ENCODE measurements at places on chromosomes 2 and 18.

GRCh38 chr2:198411936-198412335 is 607.5 kb downstream of the PLCL1 start:
- DNase-seq, result no peak

DNA sequence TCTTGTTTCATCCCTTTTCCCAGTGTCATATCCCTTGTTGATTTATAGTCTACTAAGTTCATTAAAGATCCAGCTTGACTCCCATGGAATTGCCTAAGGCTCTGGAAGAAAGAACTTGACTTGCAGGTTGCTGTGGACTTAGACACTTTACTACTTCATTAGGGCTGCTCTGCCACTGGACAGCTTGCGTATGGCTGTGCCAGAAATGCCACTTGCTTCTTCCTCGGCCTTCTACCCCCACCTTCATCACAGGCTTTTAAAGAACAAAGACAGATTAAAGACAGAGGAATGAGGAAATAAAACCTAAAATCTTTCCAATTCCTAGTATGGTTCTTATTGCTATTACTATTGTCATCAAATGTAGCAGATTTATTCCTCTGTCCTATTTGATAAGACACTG is 591.7 kb downstream of the BCL11A start:
- DNase-seq, result no peak

DNA sequence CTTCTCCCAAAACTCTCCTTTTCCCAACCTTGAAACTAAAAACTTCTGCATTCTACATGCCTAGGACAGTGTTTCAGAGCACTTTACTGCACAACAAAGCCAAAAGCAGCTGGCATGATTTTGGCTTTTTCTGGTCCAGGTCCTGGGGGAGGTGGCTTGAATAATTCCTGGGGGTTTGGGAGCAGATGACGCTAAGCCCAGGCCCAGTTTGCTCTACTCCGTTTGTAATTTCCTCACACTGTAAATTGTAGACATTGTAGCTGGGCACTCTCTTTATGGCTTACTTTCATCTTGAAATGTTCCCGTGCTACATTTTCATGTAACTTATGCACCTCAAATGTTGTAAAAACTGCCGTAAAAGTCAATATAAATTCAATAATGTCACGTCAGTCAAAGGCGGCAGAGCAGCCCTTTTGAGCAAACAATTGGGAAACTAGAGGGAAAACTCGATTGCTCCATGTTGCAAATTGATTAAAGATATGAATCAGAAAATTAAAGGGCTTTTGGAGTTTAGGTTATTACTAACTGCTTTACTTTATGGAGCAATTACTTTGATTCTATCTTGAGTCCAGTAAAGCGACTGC is 373.2 kb upstream of the SLC14A2 start:
- no peak for DNase-seq

GRCh38 chr2:46486436-46486835 is 7.1 kb downstream of the TMEM247 start:
- no peak for DNase-seq

GRCh38 chr2:197606180-197606579 is 69.2 kb downstream of the RFTN2 start:
- DNase-seq, result no peak

GRCh38 chr18:62730941-62731340 is 15.6 kb downstream of the PHLPP1 start:
- DNase-seq, result no peak

- no peak for DNase-seq
Observed at GRCh38 chr18:76667603-76668002, 154.8 kb upstream of the ZNF236 start.

- DNase-seq, result no peak
Observed at GRCh38 chr18:35511833-35512232, 14.1 kb upstream of the INO80C start.

- DNase-seq, result no peak
Observed at GRCh38 chr2:29295845-29296244, 180.6 kb downstream of the CLIP4 start.

- no peak for DNase-seq
Observed at GRCh38 chr2:5826979-5827655, 134.9 kb downstream of the SOX11 start.

GRCh38 chr2:228700638-228701037 is 519.2 kb upstream of the SPHKAP start:
- no peak for DNase-seq

- DNase-seq, result no peak
Observed at GRCh38 chr2:15809404-15809803, 130.9 kb upstream of the MYCN start.

- no peak for DNase-seq
Observed at GRCh38 chr2:220001751-220002150, 374.3 kb downstream of the SLC4A3 start.

GRCh38 chr2:48251437-48252148 is 278.4 kb upstream of the STON1 start:
- no peak for DNase-seq

DNA sequence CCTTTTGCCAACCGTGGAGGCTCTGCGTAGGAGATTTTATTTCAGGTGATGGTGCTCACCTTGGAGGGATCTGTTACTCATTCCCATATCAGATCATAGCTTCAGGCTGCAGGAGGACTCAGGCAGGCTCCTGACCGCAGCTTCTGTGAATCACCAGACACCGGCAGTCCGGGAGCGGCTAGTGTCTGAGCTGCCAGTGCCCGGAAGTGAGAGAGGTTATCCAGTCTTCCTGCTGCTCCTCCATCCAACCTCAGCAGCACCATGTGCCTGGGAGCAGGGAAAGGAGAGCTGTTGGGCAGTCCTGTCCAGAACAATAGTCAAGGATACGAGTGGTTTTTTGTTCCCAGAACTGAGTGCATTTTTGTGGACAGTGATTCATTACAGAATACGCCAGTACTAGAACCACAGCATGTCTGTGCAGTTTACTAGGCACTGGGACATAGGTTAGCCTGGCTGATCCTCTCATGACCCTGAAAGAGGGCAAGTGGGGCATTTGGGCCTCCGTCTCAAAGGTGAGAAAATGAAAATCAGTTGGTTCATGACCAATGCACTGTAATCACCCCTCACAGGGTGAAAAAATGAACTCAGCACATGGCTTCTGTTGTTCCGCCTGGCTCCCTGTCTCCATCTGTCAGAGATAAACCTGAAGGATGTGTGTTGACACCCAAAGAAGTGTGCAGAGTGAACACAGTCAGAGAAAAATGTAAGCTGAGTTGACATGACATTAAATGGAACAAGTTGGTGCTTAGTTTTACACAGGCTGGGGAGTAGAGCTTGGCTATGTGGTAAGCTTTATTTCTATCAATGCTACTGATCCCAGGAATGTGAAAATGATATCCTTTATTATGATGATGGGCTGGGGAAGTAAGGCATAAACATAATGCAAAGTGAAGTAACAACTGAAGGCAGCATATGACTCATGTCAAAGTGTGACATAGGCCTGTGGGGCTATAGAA is 12.2 kb downstream of the FHOD3 start:
- DNase-seq, result no peak

GRCh38 chr2:208489687-208490086 is 83.1 kb downstream of the PTH2R start:
- DNase-seq, result peak; percentile 20

GRCh38 chr2:7765236-7765635 is 848.0 kb downstream of the RNF144A start:
- DNase-seq, result no peak

DNA sequence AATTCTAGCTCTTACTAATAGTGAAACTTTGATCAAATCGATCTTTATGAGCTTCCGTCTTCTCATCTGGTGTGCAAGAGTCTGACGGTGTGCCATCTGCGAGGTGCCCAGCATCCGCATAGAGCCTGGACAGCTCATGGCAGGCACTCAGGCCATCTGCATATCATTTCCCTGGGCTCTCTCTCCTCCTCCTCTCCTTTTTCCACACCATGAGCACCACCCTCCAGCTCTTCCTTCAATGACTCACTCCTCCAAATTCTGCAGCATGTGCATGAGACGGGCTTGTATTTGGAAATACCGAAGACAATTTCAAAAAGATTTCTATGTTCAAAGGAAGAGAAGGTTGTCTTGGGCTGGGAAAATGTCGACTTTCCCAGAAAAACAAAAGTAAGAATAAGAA is 161.1 kb downstream of the CCBE1 start:
- DNase-seq, result no peak

DNA sequence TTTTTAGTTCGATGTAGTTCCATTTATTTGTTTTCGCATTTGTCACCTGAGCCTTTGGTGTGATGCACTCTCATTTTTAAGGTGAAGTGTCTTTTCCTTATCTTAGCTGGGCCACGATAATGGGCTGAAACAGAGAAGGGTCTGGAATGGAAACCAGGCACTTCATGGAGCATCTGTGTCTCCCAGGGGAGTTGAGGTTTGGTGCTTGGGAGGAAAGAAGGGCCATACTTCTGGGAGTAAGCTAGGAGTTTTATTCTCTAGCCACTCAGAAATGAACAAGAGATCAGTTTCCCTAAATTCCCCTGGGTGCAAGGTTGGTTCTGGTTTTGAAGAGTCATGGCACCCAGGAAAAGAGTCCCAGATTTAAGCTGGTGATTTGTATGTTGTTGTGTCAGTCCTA is 179.4 kb upstream of the CXCR4 start:
- DNase-seq, result peak; percentile 20

- DNase-seq, result no peak
Observed at GRCh38 chr18:24913507-24914170, 438.3 kb downstream of the ZNF521 start.

- DNase-seq, result no peak
Observed at GRCh38 chr2:169393068-169393590, 30.8 kb upstream of the LRP2 start.

DNA sequence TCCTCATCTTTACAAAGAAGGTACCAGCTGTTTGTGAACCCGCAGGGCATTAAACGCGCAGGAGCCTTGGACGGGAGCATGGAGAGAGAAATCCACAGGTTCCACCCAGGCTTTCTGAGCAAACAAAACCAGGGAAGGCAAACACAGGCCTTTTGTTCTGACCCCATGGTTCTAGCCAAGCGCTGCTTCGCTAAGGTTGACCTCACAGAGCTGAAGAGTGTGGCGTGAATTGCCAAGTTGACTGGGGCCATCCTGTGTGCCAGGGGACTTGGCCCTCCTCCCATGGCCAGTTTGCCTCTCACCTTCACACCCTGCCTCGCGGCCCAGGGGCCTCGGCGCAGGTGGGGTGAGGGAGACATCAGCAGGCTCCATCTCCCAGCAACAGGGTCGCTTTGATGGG is 74.1 kb downstream of the VAPA start:
- DNase-seq, result no peak

GRCh38 chr2:218432676-218433365 is 13.9 kb downstream of the VIL1 start:
- no peak for DNase-seq

DNA sequence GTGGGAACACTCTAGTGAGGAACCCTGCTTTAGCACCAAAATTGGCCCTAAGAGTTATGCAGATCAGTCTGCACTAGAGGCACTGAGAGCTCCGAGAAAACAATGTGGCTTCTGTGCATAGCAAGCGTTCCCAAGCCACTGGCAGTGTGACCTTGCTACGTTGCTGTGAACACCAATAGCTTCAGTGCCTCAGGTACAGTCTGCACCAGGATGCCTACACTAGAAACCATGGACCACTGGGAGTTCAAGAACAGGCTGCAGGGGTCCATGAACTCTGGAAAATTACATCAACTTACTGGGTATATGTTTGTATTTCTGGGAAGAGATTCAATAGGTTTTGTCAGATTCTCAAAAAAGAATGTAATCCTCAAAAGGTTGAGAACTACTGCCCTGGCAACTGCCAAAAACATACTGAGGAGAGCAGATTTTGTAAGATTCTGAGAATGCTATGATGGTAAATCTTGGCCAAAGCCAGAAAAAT is 18.3 kb upstream of the SP3 start:
- DNase-seq, result no peak

DNA sequence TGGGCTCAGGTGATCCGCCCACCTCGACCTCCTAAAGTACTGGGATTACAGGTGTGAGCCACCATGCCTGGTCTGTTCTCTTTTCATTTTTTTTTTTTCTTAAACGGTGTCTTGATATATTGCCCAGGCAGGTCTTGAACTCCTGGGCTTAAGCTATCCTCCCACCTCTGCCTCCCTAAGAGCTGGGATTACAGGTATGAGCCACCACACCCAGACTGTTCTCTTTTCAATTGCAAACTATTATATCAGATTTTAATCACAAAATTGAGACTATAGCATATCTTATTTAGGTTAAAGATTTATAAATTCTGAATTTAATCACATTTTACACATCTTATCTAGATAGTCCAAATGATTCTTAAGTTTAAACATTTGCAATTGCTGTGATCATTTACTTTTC is 15.5 kb upstream of the ACTR2 start:
- no peak for DNase-seq

DNA sequence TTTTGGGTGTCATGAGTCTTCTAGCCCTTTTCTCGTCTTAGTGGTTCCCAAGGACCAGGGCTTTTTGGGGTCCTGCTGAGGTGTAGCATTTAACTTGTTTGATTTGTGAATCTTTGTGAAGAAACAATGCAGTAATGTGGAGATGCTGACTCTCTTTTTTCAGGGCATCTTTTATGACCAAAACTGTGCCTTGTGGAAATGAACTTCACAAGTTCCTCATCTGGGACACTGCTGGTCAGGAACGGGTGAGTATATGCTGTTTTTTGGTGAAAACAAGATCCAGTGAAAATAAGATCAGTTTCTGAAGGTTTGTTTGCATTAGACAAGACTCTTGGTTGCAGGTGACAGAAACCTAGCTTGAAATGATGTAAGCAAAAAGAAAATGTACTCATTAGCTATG is 83.9 kb downstream of the RAB31 start:
- DNase-seq, result no peak

DNA sequence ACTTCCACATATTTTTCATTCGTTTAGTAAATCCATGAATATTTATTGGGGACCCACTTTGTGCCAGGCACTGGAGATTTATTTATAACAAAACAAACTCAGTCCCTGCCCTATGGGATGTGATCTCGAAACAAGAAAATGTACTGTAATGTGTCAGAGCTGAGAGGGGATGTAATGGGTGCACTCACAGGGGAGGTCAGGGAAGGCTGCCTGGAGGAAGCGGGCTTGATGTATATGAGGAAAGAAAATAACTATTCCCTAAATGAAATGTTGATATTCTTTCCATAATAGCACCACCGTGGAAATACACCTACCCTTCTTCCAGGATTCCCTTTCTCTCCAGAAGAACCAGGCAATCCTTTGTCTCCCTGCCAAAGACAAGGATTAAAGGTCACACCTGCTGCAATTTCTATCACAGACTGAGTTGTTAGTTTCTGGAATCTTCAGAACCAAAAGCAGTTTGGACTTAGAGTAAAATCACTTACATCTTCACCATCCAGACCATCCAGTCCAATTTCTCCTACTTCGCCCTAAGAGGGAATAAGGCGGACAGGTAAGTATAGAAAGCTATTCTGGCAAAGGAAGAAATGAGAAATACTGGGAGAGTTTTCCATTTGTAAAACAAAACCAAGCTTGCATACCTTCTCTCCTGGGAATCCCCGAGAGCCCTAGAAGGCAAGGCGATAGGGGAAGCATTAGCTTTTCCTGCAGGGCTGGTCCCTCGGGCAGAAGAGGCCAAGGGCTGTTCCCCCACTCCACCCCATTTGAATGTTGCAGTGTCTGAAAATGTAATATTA is 55.0 kb downstream of the COL6A3 start:
- no peak for DNase-seq

Data from NCI-H187 (cell line).